GM13977 (cell line): ENCODE measurements at places on chromosomes 1 and 21.
A peak's percentile ranks its signal among the peaks of the same experiment; 100 is the strongest.

DNA sequence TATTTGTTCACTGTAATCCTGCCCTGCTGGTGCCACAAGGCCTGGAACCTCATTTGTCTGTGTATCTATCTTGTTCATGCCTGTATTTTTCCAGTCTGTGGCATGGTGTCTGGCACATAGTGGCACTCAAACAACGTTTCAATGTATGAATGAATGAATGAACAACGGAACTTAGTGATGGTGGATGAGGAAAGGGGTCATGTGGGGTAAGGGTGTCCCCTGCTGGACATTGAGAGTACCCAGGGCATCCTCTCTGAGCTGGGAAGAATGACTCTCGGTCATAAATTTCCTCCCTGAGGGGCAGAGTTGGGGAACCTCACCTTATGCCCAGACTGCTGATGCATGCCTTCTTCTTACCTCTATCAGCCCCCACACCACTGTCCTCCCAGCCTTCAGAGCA lies 18.9 kb upstream of the ZNF683 start:
- no peak for DNase-seq

- no peak for DNase-seq
Measured at GRCh38 chr1:182910143-182910542, 42.8 kb downstream of the SHCBP1L start.

DNA sequence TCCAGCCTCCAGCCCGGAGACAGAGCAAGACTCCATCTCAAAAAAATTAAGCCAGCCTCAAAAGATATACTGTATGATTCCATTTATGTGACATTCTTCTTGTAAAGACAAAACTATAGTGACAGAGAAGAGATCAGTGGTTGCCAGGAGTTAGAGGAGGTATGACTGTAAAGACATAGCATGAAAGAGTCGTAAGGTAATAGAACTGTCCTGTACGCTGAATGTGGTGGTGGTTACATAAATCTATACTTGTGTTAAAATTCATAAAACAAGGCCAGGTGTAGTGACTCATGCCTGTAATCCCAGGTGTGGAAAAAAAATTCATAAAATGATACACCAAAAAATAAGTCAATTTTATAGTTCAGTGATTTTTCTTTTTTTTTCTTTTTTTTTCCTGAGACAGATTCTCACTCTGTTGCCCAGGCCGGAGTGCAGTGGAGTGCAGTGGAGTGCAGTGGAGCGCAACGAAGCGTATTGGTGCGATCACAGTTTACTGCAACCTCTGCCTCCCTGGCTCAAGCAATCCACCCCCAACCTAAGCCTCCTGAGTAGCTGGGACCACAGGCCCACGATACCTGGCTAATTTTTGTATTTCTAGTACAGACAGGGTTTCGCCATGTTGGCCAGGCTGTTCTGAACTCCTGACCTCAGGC lies 84.9 kb upstream of the CXADR start:
- no peak for DNase-seq

GRCh38 chr1:186750257-186750656 lies 70.0 kb upstream of the PTGS2 start:
- no peak for DNase-seq

DNA sequence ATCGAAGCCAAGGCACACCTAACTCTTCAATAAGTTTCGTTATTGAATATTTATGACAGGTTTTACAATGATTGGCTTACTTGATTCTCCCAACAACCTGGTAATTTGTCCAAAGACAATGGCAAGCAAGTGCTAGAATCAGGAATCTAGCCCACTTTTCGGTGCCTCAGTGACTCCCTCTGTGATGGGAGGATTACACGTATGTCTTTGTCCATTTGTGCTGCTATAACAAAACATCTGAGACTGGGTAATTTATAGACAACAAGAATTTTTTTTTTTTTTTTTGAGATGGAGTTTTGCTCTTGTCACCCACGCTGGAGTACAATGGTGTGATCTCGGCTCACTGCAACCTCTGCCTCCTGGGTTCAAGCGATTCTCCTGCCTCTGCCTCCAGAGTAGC lies 2.4 kb upstream of the LIN9 start:
- DNase-seq, result no peak

- no peak for DNase-seq
Measured at GRCh38 chr1:151541752-151542151, 1.6 kb downstream of the TUFT1 start.

DNA sequence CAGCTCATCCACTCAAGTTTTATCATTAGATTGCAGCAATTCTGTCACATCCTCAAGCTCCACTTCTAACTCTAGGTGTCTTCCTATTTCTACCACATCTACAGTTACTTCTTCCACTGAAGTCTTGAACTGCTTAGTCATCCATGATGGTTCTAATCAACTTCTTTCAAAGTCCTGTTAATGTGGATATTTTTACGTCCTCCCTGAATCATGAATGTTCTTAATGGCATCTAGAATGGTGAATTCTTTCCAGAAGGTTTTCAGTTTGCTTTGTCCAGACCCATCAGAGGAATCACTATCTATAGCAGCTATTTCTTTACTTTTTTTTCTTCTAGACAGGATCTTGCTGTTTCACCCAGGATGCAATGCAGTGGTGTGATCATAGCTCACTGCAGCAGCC lies 78.0 kb upstream of the RNPC3 start:
- DNase-seq, result no peak

DNA sequence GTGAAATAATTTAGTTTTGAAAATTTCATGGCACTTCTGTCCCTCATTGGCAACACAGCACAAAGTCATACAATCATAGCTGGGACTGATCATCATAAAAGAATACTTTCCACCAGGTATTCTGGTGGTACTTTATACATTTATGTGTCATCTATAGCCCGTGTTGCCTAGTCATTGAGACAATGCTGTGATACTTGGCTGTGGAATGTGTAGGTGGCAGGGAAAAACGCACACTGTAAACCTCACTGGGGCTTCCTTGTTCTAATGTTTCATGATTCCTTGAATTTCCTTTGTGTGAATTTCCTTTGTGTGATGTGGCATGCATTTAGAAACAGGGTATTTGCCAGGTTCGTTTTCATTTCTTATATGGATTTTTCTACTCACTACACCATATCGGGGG lies 118.3 kb downstream of the FMN2 start:
- no peak for DNase-seq

DNA sequence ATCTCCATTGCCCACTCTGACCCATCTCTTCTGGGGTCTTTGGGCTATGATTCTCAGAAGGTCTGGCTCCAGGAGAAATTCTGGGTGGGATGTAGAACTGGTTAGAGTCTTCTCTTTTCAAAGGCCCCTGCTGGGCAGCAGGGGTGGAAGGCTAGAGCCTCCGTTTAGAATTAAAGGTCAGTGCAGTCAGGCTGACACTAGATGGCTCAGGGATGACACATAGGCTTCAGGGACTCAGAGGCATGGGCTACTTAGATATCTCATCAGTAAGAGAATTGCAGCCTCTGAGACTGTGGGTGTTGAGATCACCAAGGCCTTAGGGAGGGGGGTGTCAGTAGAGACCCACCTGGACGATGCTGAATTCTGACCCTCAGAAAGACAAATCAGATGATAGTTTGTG lies 12.6 kb upstream of the PPM1J start:
- no peak for DNase-seq

GRCh38 chr1:225662155-225662554 lies 9.2 kb upstream of the ENAH start:
- DNase-seq, result no peak

DNA sequence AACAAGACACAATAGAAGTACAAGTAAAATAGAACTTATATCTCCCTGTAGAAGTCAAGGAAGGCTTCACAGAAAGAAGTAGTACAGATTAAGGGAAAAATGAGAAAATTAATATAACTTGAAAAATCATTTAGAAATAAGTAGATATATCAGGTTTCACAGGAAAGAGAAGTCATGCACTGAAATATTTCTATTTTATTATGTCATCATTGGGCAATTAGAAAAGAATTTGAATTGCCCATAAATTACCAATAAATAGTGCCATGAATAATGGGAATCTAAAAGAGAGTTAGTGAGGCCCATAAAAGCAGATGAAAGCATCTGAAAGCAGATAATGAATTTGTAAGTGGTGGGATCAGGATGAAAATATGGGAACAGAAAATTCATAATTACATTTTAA lies 1597.8 kb downstream of the PLA2G4A start:
- DNase-seq, result no peak

- no peak for DNase-seq
Measured at GRCh38 chr21:35324372-35325220, 275.5 kb upstream of the RUNX1 start.

- no peak for DNase-seq
Measured at GRCh38 chr1:193706766-193707165, 520.4 kb upstream of the B3GALT2 start.

- no peak for DNase-seq
Measured at GRCh38 chr1:172674831-172675613, 16.1 kb downstream of the FASLG start.

DNA sequence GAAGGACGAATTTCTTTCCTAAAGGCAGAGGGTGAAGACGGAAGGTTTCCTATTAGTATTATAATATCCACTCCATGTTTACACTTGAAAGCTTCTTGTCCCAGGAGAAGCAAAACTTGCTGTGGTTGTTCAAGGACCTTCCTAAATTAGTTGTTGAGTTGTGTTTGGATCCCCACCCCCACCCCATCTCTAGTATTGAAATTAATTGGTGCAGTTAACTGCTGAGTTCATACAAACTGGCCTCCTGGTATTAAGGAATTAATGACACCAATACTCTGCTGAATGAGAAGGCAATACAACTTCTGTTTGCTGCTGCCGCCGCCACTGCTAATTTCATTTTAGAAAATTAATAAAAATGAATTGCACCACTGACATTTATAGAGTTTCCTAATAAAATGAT lies 308.8 kb downstream of the CAMTA1 start:
- no peak for DNase-seq

- no peak for DNase-seq
Measured at GRCh38 chr1:208181364-208181763, 62.8 kb downstream of the PLXNA2 start.

GRCh38 chr1:160795951-160796383 lies at the start of gene LY9:
Gene LY9 (plus strand): TSS chr1:160796174. CDS start chr1:160796188, 14 bp downstream.
- DNase-seq, result peak; percentile 72

DNA sequence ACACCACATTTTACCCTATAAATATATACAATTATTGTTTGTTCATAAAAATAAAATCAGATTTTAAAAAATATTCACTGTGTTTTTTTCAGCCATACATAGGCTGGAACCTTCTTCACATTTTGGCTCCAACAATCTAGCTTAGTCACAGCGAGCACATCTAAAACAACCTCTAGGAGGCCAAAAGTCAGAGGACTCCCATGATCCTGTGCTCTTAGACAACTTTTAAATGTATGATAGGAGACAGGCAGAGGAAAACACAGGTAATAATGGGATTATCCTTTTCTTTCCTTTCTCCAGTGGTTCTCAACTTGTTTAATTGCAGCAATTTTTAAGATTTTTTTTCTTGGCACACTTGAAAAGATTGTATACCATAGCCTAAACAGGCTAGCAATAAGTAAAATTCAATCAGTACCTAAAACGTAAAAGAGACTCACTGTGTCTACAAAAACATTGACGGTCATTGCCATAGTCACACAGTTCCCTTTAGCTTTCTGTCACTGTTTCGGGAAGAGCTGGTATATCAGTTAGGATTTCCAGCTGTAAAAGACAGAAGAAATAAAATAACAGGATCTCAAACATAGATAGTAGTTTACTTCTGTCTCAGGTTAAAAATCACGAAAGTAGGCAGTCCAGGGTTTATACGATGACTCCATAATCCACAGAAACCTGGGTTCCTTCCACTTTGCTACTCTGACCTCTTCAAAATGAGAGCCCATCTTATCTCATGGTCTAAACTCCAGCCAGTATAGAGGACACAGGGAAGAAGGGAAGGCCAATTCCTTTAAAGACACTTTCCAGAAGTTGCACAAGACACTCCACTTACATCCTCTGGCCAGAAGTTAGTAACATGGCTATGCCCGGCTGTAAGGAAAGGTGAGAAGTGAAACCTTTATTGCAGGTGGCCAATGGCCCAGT lies 39.2 kb upstream of the CR1L start:
- DNase-seq, result no peak

DNA sequence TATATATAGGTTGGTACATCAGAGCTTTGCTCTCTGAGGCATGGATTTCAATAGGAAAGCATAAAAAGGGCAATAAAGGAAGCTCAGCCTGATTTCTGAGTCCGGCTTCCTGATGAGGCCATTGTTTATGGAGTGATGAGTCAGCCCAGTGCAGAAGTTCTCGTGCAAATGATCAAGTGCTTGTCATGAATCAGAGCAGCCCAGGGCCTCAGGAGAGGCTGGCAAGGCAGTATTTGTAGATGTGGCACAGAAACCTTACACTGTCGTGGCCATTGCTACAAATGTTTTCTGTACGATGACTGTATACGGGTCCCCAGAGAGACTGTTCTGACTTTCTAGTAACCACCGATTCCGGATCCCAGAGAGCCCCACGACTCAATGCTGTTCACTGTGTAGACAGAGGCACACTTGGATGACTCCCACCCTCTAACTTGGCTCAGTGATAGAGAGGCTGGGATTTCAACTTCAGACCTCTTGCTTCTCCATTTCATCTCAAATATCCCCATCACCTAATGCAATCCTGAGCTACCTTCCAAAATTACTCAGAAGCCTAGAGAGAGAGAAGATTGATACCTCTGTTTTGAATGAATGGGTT lies 26.8 kb downstream of the UMODL1 start:
- no peak for DNase-seq

DNA sequence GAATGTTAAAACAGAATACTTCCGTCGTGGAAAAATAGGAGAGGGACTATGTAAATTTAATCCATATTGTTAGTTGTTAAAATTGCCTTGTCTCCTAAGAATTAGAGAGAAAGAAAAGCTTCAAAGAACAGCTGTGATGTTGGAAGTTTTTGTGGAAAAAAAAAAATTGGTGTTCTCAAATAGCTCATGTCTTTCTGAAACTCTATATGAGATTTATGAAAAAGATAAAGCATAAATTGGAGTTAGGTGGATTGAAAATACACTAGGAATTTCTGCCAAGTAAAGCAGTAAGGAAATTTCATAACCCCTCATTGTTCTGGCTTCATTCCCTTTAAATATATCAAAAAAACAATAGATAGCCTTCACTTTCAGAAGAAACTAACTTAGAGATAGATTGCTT lies 274.0 kb upstream of the ADAMTS5 start:
- no peak for DNase-seq

DNA sequence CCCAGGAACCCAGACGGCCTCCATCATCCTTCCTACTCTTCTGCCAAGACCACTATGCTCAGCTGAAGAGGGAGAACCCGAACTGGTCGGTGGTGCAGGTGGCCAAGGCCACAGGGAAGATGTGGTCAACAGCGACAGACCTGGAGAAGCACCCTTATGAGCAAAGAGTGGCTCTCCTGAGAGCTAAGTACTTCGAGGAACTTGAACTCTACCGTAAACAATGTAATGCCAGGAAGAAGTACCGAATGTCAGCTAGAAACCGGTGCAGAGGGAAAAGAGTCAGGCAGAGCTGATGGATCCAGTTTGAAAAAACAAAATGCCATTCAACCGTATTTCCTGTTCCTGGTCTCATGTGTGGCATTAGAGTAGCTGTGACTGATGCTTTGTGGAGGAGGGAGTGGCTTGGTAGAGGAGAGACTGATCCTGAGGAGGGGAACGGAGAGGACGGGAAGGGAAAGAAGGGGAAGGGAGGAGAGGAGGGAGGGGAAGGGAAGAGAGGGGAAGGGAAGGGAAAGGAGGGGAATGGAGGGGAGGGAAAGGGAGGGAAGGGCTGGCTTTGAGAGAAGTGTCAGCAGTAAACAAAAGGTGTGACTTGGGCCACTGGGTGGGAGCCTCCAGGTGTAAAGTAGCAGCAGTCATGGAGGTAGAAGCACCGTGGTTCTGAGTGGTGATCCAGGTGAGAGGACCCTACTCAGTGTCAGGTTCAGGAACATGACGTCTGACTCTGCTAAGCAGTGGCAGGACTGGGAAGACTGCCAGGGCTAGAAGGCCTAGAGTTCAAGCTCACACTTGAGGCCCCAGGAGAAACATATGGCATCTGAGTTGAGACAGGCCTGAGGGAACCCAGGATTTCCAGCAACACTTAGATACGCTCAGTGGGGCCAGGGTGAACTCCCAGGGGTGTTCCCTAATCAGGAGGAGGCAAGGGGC lies 846 bp downstream of the HMGB4 start:
- DNase-seq, result no peak
